ENCODE measurements at places on chromosomes 16 and 17.

DNA sequence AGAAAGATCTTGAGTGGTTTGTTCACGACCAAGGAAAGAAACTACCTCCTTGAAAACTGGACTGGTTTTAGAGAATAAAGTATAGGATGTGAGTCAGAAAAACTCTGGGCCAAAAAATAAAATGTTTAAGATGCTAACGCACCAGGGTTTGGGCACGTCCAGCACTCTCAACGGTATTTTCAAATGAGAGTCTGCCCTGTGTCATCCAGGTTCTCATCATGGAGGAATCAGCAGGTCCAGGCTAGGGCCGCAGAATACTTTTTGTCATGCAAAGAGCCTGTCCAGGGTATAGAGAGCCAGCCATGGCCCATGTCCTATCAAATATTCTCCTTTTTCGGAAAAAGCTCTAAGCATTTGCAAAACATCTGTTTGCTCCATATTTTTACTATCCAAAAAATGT, 2.4 kb downstream of the NXN start:
- no peak for DNase-seq

DNA sequence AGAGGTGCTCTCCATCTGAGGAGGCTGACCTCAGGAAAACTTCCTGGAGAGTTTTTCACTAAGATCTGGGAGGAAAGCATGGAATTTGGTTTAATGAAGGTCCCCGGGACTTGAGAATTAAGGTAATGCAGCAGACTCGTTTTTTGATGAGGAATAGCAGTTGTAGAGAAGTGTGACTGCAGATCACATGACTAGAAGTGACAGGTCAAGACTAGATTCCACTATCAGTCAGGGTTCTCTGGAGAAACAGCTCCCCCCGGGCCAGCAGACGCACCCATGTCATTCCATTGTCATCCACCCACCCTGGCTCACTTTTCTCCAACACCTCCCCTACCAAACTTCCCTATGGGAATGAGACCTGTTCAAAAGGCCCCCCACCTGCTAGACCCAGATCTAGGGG, 1.9 kb upstream of the DHRS13 start:
- no peak for DNase-seq

DNA sequence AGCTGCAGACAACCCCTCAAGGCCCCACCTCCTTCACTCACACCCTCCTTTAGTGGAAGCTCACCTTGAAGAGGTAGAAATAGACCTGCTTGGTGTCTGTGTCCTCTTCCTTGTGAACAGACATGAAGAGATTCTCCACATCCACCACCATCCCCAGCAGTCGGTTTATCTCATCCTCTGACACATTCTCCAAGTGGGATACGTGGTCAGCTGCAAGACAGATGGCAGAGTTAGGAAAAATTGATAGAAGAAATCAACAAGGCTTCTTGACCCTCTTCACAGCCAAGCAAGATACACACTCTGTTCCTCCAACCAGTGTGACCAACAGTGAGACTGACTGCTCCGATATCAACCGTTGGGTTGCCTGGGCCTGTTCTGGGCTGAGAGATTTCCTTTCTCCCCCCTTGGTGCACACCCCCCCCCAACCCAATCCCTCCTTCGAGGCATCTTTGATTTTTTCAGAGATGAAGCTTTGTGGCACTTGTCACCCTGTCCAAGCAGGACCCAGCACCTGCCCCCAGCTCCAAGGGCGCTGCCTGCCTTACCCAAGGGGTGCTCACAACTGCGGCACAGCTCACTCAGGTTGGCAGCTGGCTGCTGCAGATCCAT, 902 bp downstream of the KAT2A start:
- no peak for DNase-seq

DNA sequence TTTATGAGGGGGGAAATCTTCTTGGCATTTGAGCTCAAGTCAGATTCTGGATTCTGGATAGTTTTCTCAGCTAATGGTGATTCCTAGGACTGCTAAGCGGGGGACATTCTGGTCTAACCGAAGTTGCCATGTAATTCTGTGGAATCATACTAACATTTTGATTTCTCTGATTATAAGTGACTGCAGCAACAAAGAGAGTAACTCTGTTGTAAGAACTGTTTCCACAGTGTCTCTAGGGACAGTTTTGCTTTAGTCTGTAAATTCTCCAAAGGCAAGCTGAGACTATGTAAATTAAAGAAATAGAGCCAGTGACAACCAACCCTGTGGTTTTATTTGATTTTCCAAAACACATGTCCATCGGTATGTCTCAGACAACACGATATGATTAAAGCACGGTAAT, 286.2 kb downstream of the IRX3 start:
- no peak for DNase-seq

DNA sequence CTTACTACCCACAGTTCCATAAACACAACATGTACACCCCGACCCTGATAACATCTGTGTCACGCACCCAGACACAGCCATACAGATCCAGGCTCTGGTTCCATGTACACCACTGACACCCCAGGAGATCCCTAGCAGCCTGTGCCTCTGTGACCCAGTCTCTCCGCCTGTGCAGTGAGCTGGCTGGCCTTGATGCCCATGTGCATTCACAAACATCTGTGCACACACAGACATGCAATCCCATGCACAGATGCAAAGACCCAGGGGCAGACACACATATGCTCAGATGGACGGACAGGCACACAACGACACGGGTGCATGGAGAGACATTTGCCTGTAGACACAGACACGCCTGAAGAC, 4.1 kb downstream of the CCDC102A start:
- DNase-seq = no peak

DNA sequence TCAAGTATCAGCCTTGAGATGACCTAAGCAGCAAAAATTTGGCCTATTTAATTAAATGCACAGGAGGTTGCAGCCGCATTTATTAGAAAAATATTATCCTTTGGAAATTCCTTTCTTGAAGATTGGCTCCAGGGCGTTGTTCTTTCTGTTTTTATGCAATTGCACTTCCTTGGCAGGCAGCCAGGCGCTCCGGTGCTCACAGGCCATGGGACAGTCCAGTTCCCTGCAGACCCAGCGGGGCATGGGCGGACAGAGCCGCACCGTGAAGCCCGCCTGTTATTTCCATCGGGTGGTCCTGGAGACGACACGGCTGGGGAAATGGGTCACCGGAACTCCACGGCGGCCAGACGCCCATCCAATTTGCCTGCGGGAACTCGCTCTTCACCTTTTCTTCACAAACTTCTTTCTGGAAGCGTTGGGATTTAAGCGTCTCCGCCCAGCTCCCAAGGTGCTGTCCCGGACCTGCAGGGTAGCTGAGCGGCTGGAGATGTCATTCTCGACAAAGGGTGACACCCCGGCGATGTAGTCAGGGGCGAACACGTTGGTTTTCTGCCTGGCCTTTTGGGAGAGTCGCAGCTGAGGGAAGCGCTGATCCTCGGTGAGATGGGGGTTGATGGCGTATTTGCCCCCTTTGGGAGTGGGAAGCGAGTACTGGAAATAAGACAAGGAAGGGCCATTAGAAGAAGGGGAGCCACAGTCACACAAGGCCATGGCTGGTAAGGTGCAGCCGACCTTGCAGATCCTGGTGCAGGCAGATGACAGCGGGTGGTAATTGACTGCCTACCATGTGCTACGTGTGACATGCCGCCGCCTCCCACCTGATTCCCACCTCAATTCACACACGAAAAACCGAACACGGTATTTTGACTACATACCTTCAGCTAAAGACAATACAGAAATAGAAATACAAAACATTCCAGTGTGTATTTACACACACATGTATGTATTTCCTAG, 12.5 kb downstream of the NOB1 start:
- no peak for DNase-seq

GRCh38 chr17:45310380-45311324, 6.2 kb downstream of the MAP3K14 start:
- no peak for DNase-seq

DNA sequence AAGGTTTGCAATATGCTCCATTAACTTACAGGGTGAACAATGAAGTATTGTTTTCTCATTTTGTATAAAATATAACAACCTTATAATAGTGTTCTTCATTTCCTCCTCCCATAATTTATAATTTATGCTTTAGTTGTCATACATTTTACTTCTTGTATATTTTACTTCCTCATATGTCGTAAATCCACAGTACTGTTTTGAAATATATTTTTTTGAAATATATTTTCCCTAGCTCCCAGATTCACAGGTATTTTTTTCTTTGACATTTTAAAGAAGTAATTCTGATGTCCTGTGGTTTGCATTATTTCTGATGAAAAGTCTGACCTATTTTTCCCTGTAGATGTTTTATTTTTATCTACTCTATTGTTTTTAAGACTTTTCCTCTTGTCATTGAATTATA, 52.7 kb downstream of the VMP1 start:
- no peak for DNase-seq

DNA sequence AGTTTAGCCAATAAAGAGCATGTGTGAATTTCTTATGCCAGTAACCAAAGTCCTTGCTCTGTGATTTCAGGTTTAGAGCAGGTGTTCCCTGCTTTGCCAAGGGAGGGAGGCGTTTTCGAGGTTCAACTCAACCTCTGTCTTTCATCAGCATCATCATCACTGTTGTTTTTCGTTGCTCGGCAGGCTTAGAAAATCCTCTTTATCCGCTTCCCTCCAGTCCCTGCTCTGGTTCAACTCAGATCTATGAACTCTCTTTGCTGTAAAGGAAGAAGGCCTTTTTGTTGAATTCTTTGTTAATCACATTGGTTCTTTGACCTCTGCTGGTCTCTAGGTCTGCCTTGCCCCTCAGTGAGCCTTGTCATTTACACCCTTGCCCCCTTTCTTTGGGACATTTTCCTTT, 243.9 kb upstream of the RBFOX1 start:
- no peak for DNase-seq

Measured in DMS 273 treated with DMSO at 0.1 percent for 48 hours (cell line).